ENCODE measurements at places on chromosomes 1 and 21.

- no peak for DNase-seq
Measured at GRCh38 chr1:183315991-183316758, 102.0 kb downstream of the NMNAT2 start.

GRCh38 chr1:29541631-29542030 is 305.3 kb downstream of the PTPRU start:
- DNase-seq, result no peak

DNA sequence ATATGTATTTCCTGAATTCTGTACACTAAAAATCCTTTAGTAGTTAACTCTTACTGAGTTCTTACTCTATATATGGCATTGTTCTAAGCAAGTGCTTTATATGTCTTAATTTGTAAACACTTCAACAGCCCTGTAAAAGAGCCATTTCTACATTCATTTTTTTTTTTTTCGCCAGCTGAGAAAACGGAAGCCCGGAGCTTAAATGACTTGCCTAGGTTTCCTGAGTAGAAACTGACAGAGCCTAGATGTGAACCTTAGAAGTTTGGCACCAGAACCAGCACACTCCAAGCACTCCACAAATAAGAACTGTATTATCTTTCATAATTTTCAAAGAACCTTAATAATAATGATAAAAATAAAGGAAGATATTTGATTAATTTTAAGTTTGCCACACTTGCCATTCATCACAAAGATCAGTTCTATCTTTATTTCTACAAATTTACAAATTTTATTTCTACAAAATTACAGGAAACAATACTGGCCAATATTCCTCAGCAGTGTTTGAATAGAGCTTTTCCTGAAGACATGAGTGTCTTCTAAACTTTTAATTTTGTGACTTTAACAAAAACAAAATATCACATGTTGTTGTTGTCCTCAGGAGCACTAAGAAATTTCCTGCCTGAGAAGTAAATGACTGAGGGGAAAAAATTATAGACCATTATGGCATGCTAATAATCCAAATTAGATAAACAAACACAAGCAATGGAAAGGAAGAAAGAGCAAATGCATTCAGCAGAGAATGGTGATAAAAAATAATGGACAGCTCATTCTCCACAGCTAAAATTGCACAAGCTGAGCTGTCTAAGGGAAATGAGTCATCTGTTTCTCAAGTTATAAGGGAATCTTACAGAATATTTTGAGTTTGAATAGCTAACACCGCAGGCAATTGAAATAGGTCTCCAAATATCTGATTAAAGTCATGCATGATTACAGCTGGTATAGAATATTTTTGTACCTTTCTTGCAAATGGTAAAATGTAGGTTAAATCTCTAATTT is 71.2 kb downstream of the DPYD start:
- DNase-seq, result no peak

- no peak for DNase-seq
Measured at GRCh38 chr21:29230551-29231261, 68.0 kb upstream of the BACH1 start.

- no peak for DNase-seq
Measured at GRCh38 chr1:239725933-239726332, 339.6 kb downstream of the CHRM3 start.

Measured in stimulated activated CD8-positive, alpha-beta memory T cell treated with anti-CD3 and anti-CD28 coated beads, Interleukin-7, amount 100 ng/mL, for 48 hours (primary cell).